ENCODE measurements at places on chromosomes 5 and 9. TPM values are rescaled to one million over a fixed set of nuclear protein-coding genes. Genes with fewer than 3 reads are reported as not detected.
A peak's percentile ranks its signal among the peaks of the same experiment; 100 is the strongest.

DNA sequence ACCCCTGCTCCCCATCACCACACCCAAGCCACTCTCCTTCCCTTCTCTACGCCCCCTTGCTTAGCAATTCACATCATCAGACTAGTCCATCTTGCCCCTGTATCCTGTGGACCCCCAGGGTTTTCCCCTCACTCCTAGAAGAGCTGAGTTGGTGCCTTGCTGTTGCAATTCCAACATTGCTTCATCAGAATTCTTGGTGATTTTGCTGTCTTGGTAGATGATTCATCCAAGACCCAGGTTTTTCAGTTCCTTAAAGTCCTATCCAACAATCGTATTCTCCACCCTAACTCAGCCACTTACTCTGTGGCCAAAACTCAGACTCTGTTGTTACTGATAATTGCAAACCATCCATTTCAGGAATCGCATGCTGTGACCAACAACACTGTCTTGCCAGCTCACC is 21.4 kb upstream of the CCNJL start:
- DNase-seq = no peak
- H3K27me3 ChIP-seq = peaks cover 15% of the 10 kb centered on the region
- no peak overlapping the region for H3K4me3 ChIP-seq
- H3K27ac ChIP-seq = no peak overlapping the region

DNA sequence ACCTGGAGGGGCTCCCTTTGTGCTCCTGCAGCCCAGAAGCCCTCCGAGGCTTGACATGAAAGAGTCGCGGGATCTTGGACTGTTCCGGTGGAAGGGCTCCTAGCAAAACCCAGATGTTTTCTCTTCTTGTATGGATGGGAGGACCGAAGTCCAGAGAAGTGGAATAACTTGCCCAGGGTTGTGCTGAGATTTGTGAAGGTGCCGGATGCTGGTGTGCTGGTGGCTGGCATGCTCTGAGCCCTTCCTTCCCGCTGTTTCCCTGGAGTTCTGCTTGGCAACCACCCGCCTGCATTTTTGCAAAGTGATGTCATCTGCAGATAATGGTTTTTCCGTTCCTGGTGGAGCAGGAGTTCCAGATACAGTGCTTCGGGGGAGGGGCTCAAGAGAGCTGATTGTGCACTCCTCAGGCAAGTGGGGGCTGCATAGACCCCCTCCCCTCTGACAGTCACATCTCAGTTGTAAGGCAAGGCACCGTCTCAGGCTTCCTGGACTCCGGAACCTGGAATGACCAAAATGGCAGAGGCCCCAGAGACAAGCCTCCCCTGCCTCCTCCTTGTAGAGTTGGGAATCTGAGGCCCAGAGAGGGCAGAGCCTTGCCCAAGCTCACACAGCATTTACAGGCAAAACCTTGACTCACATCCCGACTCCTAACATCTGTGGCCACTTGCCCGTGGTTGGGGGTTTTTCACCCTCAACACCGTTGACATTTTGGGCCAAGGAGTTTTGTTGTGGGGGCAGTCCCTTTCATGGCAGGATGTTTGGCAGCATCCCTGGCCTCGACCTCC is 157.0 kb downstream of the RGS3 start:
- no peak overlapping the region for H3K4me3 ChIP-seq
- H3K36me3 ChIP-seq = no peaks in the 10 kb centered on the region
- no peak overlapping the region for H3K27ac ChIP-seq
- H3K4me1 ChIP-seq = peaks cover 34% of the 10 kb centered on the region
- no peak for DNase-seq
- H3K27me3 ChIP-seq = no peaks in the 10 kb centered on the region

DNA sequence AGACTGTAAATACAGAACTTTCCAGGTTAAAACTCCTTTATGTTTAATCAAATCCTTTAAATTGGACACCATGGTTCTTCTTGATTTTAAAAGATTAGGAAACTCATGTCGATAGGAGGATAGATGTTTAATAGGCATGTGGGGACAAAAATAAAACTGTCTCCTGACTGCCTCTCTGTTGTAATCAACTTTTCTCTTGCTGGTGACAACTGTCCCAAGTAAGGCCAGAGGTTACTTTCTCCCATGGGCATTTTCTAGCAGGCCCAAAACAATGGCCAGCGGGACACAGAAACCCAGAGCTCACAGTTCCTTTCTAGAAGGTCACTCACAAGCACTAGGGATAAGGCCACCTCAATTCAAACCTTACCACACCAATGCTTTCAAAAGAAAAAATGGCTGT is 14.5 kb downstream of the SLC36A2 start:
- H3K36me3 ChIP-seq = no peaks in the 10 kb centered on the region
- H3K27ac ChIP-seq = no peak overlapping the region
- peaks cover 11% of the 10 kb centered on the region for H3K27me3 ChIP-seq
- no peak overlapping the region for H3K4me3 ChIP-seq
- H3K4me1 ChIP-seq = no peaks in the 10 kb centered on the region
- DNase-seq = no peak

DNA sequence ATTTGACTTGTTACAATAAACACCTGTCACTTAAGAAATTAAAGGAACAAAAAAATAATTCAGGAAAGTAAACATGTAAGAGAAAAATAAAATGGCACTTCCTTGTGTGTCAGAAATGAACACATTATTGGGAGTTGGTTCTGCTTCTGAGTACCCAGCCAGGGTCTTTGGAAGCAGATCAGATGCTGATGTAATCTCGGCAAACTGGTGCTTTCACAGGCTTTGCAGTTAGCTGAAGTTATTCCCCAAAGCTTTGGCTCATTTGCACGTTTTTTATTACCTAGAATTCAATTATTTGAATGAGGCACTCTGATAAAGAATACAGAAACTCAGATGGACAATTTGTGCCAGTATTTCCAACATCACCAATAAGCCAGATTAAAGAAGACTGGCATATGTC is 10.9 kb downstream of the CDH18 start:
- no peaks in the 10 kb centered on the region for H3K27me3 ChIP-seq
- H3K4me1 ChIP-seq = no peaks in the 10 kb centered on the region
- H3K36me3 ChIP-seq = no peaks in the 10 kb centered on the region
- no peak overlapping the region for H3K4me3 ChIP-seq

DNA sequence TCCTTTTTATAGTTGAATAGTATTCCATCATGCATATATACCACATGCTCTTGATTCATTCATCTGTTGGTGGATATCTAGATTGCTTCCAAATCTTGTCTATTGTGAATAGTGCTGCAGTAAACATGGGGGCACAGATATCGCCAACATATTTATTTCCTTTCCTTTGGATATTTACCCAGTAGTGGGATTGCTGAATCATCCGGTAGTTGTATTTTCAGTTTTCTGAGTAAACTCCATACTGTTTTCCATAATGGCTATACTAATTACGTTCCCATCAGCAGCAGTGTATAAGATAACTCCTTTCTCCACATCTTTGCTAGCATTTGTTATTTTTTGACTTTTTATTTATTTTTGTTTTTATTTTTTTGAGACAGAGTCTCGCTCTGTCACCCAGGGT is 3.3 kb downstream of the SNX2 start:
- peak overlapping the region; percentile 94 for H3K4me3 ChIP-seq
- H3K36me3 ChIP-seq = peaks cover 45% of the 10 kb centered on the region
- H3K27ac ChIP-seq = peak overlapping the region; percentile 89
- peaks cover 57% of the 10 kb centered on the region for H3K4me1 ChIP-seq
- no peak for DNase-seq

DNA sequence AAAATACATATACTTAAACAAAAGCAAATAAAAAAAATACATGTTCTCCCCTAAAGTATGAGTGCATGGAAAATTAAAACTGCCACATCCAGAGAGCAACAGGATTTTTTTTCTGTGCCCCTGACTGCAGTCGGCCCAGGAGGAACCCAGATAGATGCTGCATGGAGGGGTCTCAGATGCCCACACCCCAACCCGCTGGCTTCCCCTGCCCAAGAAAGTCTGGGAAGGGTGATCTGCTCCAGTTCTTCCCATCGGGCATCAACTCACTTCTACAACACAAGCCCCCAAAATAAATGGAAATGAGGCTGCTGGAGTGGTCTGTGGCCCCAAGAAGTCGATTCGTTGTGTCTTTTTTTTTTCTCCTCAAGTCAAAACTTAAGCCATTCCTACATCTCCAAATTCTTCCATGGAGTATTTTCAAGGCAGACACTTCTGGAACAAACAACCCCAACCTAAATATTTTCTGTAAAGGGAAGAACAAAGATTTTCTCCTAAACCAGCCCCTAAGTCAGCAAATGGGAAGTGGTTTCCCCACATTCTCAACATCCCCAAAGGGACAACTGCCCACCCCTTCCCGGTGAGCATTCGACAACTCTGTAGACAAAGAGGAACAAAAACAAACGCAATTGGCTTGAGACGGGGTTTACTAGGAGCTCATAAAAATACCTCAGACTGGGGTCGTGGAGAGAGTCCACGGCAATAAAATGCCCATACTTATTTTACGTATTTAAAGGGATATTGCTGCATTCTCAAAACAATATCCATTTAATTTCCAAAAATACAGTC is 46.7 kb downstream of the ROR2 start:
- DNase-seq = no peak
- H3K27me3 ChIP-seq = no peaks in the 10 kb centered on the region
- H3K4me3 ChIP-seq = no peak overlapping the region
- no peak overlapping the region for H3K27ac ChIP-seq
- H3K36me3 ChIP-seq = no peaks in the 10 kb centered on the region

- DNase-seq = no peak
- peaks cover 9% of the 10 kb centered on the region for H3K36me3 ChIP-seq
- H3K27ac ChIP-seq = no peak overlapping the region
Observed at GRCh38 chr9:134314950-134315715, 11.1 kb upstream of the RXRA start.

DNA sequence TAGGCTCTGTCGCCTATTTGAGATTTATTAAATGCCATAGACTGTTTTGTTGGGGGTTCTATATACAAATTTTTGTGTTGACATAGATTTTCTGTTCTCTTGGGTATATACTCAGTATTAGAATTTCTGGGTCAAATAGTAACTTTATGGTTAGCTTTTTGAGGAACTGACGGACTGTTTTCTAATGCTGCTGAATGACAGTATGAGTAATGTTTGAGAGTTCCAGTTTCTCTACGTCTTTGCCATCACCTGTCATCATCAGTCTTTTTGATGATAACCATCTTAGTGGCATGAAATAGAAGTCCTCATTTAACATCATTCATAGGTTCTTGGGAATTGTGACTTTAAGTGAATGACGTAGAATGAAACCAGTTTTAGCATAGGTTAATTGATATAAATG is 60.1 kb downstream of the CCDC171 start:
- H3K4me3 ChIP-seq = no peak overlapping the region
- H3K4me1 ChIP-seq = no peaks in the 10 kb centered on the region
- H3K36me3 ChIP-seq = no peaks in the 10 kb centered on the region
- no peak for DNase-seq
- no peaks in the 10 kb centered on the region for H3K27me3 ChIP-seq
- H3K27ac ChIP-seq = no peak overlapping the region

DNA sequence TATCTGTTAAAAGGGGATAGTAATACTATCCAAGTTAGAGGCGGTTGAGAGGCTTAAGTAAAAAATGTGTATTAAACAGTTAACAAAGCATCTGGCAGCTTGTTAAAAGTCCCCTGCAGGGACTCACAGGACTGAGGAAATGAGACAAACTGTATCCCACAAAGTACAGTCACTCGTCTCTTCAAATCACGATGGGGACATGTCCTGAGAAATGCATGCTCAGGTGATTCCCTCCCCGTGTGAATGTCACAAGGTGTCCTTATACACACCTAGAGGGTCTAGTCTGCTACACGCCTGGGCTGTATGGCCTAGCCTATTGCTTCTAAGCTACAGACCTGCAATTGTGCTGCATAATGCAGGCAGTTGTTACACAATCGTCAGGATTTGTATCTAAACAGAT is 237.0 kb downstream of the IRX2 start:
- H3K4me1 ChIP-seq = no peaks in the 10 kb centered on the region
- no peak overlapping the region for H3K4me3 ChIP-seq
- H3K27ac ChIP-seq = no peak overlapping the region
- no peaks in the 10 kb centered on the region for H3K36me3 ChIP-seq

- H3K4me1 ChIP-seq = peaks cover 12% of the 10 kb centered on the region
- H3K27ac ChIP-seq = no peak overlapping the region
- H3K4me3 ChIP-seq = no peak overlapping the region
- no peak for DNase-seq
Observed at GRCh38 chr5:169753795-169754194, 116.7 kb downstream of the DOCK2 start.

DNA sequence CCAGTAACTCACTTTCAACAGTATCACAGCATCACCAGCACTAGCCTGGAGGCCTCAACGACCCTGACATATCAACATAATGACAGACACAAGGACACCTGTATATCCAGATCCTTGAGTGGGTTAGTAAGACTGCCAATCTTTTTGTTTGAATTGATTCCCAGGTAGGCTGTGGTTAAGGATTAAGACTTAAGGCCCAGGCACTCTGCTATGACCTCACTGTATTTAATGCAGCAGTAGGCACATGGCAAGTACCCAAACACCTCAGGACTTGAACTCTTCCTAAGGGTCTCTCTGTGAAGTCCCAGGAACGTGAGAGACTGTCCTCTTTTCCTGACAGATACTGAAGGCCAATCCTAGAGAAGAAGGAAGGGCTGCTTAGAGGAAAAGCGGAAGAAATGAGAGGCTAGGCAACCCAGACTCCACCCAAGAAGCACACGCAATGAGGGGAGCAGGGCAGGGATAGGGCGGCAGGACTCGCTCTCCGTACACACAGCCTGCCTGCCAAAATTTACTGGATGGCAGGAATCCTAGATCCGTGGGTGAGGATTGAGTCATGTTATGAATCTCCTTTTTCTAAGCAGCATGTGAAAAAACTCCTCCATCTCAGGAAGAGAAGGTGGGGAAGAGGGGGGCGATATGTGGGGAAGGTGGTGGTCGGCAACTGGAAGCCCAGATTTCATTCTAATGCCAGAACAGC is 93.4 kb downstream of the SIL1 start:
- H3K27me3 ChIP-seq = no peaks in the 10 kb centered on the region
- H3K4me3 ChIP-seq = no peak overlapping the region
- H3K4me1 ChIP-seq = no peaks in the 10 kb centered on the region
- DNase-seq = no peak
- H3K27ac ChIP-seq = no peak overlapping the region

- DNase-seq = no peak
- no peaks in the 10 kb centered on the region for H3K4me1 ChIP-seq
- H3K27ac ChIP-seq = no peak overlapping the region
- H3K36me3 ChIP-seq = no peaks in the 10 kb centered on the region
Observed at GRCh38 chr9:130561056-130561455, 18.3 kb upstream of the FUBP3 start.

GRCh38 chr5:10235350-10235749 is 14.3 kb downstream of the ATPSCKMT start:
- H3K36me3 ChIP-seq = no peaks in the 10 kb centered on the region
- H3K4me3 ChIP-seq = no peak overlapping the region
- no peak for DNase-seq
- H3K4me1 ChIP-seq = peaks cover 5% of the 10 kb centered on the region
- no peaks in the 10 kb centered on the region for H3K27me3 ChIP-seq
- H3K27ac ChIP-seq = no peak overlapping the region

The GARIN3 gene
- polyA plus RNA-seq = not detected

The OBP2A gene
- polyA plus RNA-seq = not detected

The SPEF2 gene
- 0.61 TPM for polyA plus RNA-seq
